Thoracic aorta (tissue), 2 donors: ENCODE measurements at places on chromosomes 12 and 14. TPM values are rescaled to one million over a fixed set of nuclear protein-coding genes. Genes with fewer than 3 reads are reported as not detected.
A peak's percentile ranks its signal among the peaks of the same experiment; 100 is the strongest.

- no peak overlapping the region for H3K27ac ChIP-seq
- DNase-seq, result no peak
- H3K36me3 ChIP-seq, result no peaks in the 10 kb centered on the region
- no peaks in the 10 kb centered on the region for H3K27me3 ChIP-seq
- no peak overlapping the region for H3K4me3 ChIP-seq
Measured at GRCh38 chr12:39763071-39763889, 143.7 kb upstream of the ABCD2 start.

The MMP19 gene
- 85.0 TPM for total RNA-seq

- peaks cover 18% of the 10 kb centered on the region for H3K36me3 ChIP-seq
- no peaks in the 10 kb centered on the region for H3K27me3 ChIP-seq
- H3K4me3 ChIP-seq, result peak within 1 kb of the TSS; percentile 91
- H3K4me1 ChIP-seq, result peaks cover 16% of the 10 kb centered on the region
- H3K27ac ChIP-seq, result peak within 1 kb of the TSS; percentile 96
Measured at GRCh38 chr14:22918804-22919600, at the start of gene RBM23. TSS of gene RBM23 (minus strand) at chr14:22919149.

The RNASE7 gene
- total RNA-seq, result not detected
